H4 (cell line): ENCODE measurements at places on chromosomes 7 and 10.

DNA sequence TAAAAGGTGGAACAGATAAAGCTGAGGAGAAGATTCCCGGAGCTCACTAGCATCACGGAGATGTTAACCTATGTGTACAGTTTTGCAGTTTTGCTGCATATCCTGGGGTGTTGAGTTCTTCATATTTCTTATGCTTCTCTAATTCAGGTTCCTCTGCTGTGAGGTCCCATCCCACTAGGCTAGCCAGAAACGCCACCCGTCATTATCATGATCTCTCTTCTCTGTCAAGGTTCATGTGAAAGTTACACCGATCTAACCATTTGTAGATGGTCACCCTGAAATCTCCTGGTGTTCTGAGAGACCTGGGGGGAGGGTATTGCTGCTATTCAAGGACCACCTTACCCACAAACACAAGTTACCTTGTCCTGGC, 136.3 kb downstream of the CCDC71L start:
- DNase-seq = no peak

DNA sequence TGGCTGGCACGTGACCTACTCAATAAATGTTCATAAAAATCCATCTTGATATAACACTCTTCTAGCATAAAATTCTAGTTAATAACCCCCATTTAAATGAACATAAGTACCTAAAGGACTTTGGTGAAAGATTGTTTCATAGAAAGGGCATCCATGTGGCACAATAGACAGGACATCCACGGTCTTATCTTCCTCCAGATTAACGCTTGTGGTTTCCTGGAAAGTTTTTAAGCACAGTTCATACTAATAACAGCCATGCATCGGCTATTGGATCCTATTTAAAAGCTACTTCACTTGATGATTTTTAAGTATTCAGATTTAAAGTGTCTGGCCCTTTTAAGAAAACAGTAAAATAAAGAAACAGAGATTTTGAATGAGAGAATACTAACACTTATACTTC, 288.3 kb downstream of the AHR start:
- DNase-seq = no peak

GRCh38 chr7:50584793-50585408, 19.7 kb upstream of the DDC start:
- no peak for DNase-seq

GRCh38 chr7:125468855-125469174, 539.2 kb upstream of the POT1 start:
- DNase-seq = no peak

DNA sequence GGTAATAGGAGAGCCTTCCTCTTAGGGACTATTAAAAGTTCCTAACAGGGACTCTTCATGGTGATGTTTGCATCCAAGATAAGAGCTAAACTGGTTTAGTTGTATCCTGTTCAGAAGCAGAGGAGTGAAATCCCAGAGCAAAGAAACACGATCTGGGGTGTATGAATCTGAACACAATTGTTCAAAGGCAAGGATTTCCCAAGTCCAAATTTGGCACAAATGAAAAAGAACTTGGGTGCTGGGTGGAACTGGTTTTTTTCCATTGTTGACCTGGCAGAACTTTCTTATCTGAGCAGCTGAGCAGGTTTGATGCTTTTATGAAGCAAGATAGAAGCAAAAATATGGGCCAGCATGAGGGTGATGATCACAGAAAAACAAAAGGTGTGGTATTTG, 6.0 kb downstream of the AGFG2 start:
- DNase-seq = no peak

GRCh38 chr7:128279124-128279713, 38.1 kb downstream of the LEP start:
- DNase-seq = no peak

DNA sequence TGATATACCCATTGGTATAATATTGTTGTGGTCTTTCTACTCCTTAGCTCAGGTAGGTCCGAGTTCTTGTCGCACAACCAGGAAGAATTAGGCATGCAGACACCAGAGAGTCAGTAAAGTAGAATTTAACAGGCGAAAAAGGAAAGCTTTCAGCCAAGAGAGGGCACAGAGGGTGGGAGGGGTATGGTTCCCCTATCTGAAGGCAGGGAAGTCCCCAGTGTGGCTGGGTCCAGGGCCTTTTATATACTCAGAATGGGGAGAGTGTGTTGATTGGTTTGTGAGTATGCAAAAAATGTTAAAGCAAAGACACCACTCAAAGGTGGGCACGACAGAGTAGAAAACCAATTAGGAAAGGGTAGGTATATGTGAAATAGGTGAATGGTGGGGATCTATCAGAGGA, 53.9 kb downstream of the IMMP2L start:
- DNase-seq = no peak

DNA sequence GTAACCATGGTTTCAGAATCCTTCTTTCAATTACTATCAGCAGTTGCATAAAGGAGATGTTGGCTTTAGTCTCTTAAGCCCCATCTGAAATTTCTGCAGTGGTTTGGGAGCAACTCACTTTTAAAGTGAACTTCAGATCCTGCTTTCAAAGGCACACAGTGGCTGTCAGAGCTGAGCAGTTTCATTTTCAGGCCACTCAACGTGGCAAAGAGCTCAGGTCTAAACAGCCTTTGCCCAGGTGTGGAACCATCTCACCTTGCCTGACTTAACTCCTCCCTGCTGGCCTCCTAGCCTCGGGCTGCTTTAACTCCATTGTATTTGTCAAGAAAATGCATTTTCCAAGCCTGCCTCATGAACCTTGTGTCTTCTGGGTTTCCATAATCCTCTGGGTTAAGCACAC, 197.5 kb upstream of the KMT2E start:
- no peak for DNase-seq

GRCh38 chr10:48684463-48684791, 246 bp upstream of the WDFY4 start:
- no peak for DNase-seq

DNA sequence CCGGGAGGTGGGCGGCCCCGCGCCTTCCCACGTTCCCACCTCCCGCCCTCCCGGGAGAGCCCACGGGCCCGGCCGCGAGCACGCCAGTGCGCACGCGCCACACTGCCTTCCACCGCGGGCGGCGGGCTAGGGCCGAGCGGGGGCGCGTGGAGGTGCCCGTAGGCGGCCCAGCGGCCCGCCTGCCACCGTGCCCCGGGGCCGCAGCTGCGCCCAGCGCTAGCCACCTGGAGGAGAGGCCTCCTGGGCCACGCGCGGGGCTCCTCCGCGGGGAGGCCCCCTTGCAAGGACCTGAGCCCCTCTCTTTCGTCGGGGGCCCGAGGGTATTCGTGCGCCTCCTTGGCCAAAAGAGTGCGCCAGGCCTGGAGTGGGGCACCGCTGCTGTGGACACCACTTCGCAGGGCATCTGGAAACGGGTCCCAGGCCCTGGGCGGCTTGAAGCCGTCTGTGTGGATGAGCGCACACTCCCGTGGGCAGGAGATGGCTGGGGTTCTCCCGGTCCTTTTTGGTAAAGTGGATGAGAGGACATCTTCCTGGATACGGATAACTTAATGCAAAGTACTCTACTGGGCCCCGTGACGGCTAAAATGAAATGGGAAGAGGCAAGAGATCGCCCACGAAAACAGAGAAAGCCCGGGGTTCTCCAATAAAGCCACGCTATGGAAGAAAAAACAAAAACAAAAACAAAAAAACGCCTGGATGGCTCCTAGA, 9.0 kb upstream of the EBF3 start:
- DNase-seq = no peak

DNA sequence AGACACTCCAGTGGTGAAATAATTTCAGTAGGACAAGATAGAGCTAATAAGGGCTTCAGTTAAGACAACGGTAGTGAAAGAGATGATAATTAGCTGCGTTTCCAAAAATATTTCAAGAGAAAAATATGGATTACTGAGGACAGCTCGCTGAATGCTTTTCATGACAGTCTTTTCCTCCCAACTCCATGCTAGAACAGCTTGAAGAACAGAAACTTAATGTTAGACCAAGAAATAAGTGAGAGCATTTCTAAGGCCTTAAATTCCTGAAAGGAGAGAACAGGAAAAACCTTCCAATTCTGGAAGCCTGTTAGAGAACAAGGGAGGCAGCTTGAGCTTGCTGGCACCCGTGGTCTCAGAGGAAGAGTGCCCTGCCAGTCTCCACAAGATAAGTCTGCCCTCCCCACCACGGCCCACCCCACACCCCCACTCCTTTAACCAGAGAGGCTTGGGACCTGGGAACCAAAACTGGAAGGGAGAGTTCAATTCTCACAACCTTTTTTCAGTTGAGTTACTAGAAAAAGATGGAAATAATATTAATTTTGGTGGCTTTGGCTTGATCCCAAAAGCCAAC, 1148.0 kb upstream of the CELF2 start:
- DNase-seq = no peak

DNA sequence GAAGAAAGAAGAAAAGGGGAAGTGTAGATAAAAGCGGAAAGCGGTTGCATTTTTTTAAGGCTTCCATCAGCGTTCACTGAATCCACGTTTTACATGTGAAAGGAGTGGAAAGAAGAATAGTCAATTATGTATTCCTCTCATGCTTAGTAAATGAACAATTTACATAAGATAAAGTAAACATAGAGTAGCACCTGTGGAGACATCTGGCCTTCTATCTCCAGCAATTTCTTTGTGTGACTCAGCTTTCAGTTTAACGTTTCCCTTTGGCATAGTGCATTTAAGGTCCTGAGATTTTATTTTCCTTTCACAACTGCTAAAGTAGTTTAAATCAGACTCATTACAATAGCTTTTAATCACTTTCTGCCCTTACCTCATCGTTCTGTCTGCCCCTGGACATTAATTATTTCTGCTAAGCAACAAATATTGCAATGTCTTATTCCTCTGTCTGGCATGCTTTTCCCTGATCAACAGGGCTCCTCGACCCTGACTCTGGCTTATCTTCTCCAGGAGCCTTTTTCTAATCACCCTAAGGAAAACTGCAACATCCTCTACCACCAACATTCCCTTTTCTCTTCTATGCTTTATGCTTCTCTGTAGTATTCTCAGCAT, 383.5 kb upstream of the VWC2 start:
- DNase-seq = no peak

DNA sequence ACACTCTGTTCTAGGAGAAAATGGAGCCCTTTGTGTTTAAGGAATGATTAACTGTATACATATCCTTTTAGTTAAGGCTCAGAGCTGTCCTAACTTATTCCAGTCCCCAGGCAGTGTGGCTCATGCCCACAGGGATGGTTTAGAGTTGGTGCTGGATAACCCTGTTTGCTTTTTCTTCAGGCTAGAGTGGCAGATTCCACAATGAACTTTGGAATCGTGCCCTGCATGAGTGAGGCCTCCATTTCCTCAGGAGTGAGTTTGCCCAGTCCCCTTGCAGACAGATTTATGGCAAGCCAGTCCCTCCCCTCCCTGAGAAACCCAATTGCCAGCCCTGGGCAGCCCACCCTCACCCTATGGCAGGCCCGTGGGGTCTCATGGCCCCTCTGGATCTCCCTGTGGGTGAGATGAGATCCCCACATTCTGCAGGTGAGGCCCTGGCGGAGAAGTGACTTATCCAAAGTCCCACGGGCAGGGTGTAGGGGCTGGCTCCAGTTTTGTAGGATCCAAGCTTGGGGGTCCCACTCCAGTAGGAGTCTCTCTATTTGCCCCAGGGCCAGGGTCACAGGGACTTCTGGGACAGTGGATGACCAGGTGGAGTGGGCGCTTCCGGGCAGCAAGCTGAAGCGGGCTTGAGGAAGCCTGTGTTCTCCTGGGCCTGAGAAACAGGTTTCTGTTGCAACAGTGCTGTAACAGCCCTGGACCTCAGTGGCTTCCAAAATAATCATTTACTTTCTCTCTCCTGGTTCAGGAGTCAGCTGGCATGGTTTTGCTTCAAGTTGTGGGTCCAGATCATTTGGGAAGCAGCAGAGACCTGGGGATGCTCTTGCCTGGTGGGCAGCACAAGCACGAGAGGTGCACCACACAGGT, 9.0 kb upstream of the COMTD1 start:
- no peak for DNase-seq

DNA sequence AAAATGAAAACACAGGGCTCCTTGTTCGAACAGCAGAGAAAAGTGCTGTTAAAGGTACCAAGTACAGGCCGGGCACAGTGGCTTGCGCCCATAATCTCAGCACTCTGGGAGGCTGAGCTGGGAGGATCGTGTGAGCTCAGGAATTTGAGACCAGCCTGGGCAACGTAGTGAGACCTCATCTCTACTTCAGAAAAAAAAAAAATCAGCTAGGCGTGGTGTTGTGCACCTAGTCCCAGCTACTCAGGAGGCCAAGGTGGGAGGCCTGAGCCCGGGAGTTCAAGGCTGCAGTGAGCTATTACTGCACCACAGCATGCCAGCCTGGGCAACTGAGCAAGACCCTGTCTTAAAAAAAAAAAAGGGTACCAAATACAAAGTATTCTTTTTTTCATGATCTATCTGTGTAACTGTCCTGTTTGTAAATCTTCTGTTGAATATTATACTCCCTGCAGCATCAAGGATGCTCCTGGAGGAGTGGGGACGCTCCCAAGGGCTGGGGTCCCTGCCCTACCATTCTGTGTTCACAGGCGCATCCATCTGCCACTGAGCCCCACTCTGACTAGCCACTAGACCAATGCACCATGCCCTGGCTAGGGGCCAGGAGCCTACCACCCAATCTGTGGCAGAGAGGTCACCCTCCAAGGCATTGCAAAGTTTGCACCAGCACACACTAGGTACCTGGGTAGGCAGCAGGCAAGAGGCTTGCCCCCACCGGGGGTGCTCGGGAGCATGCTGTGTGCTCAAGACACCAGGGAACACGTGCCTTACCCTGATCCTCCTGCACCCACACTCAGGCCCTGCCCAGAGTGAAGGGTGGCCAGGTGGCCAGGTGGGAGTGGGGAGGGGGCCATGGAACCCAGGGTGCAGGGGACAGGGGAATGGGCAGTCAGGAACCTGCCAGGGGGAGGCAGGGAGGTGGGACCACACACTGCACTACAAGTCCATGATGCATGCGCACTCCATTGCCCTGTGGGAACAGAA, 67.3 kb upstream of the KMT2C start:
- DNase-seq = no peak

DNA sequence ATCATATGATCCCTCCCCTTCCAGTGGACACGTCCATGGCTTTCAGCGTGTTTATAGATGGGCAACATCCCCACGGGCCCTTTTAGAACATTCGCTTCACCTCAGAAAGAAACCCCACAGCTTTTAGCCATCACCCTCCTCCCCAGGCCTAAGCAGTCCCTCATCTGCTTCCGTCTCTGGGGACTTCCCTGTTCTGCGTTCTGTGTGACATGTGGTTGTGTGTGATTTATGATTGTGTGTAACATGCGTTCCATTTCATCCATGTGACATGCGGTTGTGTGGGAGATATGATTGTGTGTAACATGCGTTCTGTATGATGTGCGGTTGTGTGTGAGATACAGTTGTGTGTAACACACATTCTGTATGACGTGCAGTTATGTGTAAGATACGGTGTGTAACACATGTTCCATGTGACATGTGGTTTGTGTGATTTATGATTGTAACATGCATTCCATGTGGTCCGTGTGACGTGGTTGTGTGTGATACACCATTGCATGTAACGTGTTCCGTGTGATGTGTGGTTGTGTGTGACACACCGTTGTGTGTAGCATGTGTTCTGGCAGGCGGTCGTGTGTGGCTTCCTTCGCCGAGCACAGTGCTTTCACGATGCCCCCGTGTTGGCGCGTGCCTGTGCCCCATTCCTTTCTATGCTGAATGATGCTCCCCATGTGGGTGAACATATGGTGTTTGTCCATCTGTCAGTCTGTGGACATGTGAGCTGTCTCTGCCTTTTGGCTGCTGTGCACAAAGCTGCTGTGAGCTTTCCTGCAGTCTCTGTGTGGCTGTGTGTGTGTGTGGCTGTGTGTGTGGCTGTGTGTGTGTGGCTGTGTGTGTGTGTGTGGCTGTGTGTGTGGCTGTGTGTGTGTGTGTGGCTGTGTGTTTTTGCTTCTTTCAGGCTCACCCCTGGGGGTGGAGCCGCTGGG, 26.2 kb downstream of the PWWP2B start:
- no peak for DNase-seq
